ENCODE measurements at places on chromosomes 13 and 19.

- peak; percentile 74 for DNase-seq
Measured at GRCh38 chr19:18932216-18932841, 8.7 kb downstream of the HOMER3 start.

GRCh38 chr19:40691421-40692211 is 1.2 kb upstream of the NUMBL start:
- DNase-seq, result no peak

DNA sequence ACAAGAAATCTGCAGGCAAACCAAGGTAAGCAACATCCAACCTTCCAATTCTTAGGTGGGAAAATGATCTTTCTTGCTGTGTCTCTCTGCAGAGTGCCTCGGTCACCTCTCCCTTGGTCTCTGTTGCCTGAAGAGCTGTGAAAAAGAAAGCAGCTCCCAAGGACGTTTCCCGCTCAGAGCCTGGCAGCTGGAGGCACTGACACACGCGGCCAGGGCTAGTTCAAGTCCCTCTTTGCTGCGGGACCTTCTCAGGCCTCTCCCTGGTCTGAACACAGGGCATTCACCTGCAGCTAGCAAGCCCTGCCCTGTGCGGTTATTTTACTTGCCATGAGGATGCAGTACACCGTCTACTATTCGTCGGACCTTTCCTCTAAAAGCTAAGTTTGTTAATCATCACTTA is 3.8 kb downstream of the MED26 start:
- DNase-seq, result no peak

GRCh38 chr13:38385153-38385891 is 35.7 kb downstream of the UFM1 start:
- no peak for DNase-seq

- no peak for DNase-seq
Measured at GRCh38 chr13:74464670-74465069, 330.5 kb upstream of the KLF12 start.

DNA sequence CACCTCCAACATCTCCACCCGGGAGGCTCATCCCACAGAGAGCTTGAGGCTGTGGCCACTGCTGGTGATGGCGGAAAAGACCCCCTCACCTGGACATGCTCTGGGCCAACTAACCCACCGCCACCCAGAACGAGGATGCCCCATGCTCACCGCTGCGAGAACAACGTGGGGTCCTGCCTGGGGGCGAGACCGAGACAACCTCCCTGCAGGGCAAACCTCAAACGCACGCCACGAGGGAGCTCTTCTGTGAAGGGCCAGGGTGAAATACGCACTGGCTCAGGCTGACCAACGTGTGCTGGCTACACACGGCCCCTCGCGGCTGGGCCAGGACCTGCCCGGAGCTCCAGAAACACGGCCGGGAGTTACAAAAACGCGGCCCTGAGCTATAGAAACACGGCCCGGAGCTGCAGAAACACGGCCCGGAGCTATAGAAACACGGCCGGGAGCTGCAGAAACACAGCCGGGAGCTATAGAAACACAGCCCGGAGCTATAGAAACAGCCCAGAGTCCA is 19.0 kb upstream of the PLPP2 start:
- DNase-seq, result no peak

- no peak for DNase-seq
Measured at GRCh38 chr13:108272333-108272732, 2.8 kb downstream of the TNFSF13B start.

DNA sequence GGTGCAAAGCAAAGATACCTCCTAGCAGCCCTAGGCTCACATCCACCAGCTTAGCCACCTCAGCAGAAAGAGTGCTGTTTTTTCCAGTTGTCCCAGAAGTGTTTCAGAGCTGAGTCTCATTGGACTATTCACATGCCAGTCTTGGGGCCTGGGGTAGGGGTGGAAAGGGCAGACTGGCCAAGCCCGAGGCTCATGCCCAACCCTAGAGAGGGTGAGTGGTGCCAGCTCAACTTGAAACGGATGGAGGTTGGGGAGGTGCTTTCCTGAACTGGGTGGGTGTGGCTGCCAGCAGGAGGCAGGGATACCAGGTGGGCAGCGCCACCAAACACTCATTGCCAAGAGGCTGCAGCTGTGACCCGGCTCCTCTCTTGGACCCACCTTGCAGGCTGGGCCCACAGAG is 116.9 kb downstream of the DPF1 start:
- no peak for DNase-seq

DNA sequence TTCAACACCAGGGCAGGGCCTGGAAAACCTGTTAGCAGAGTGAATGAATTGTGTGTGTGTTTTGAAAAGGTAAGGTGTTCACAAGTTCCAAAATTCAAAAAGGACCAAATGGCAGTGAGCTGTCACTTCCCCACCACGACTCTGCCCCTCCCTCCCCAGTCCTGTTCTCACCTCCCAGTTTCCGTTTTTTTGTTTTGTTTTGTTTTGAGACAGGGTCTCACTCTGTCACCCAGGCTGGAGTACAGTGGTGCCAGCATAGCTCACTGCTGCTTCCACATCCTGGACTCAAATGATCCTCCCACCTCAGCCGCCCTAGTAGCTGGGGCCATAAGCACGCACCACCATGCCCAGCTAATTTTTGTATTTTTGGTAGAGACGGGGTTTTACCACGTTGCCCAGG is 20.3 kb upstream of the BCL3 start:
- no peak for DNase-seq

- DNase-seq, result no peak
Measured at GRCh38 chr13:31209172-31209840, 9.5 kb downstream of the B3GLCT start.

DNA sequence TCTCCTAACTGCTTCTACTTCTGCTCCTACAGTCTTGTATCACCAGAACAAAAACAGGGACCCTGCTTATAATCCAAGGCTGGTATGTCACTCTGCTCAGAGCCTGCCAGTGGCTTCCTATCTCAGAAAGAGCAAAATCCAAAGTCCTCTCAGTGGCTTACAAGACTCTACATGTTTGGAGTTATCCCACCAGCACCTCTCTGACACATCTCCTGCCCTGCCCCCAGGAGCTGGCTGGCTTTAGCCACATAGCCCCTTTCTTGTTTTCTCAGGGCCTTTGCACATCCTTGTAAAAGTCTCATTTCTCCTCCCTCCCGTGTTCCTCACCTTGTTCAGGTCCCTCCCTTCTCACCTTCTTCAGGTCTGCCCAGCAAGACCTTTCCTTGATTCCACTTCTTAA is 2.2 kb upstream of the KCTD12 start:
- no peak for DNase-seq

DNA sequence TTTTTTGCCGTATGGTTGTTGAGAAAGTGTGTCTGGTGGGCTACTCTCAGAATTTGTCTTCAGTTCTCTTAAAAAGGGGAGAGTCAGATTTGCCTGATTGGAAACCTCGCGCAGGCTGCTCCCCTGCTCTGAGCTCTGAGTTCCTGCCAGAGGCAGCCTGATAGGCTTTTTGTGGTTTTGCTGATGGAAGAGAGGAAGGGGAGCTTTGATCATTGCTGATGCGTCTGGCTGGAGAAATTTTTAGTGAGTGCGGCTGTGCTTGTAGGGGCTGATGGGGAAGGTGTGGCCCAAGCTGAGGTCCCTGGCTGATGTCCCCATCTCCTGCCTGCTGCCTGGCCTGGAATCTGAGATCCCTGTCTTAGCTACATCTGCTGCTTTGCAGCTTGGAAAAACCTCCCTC is 2.8 kb downstream of the CHST8 start:
- no peak for DNase-seq

GRCh38 chr13:79382545-79383275 is 23.3 kb downstream of the RBM26 start:
- DNase-seq, result no peak

GRCh38 chr19:49809160-49809940 is 3.7 kb downstream of the FUZ start:
- DNase-seq, result peak; percentile 44

GRCh38 chr19:18697680-18698079 is 14.2 kb downstream of the CRTC1 start:
- DNase-seq, result no peak

DNA sequence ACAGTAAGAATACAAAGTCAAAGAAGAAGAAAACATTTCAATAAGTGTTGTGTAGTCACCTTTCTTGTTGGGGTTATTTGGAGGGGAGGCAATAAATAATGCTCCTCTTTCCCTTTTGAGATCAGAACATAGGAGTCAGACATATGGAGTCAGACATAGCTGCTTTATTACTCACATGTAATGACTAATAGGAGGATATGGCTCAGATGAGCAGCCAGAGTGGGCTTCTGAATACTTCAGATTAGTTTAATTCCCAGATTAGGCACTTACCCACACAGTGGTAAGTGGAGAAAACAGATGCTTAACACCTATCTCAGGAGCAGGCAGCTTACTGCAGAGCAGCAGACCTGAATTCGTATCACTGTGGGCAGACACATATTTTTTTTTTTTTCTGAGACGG is 31.7 kb upstream of the C1QTNF9B start:
- DNase-seq, result no peak

GRCh38 chr19:46755853-46756543 is 9.7 kb upstream of the STRN4 start:
- DNase-seq, result no peak

DNA sequence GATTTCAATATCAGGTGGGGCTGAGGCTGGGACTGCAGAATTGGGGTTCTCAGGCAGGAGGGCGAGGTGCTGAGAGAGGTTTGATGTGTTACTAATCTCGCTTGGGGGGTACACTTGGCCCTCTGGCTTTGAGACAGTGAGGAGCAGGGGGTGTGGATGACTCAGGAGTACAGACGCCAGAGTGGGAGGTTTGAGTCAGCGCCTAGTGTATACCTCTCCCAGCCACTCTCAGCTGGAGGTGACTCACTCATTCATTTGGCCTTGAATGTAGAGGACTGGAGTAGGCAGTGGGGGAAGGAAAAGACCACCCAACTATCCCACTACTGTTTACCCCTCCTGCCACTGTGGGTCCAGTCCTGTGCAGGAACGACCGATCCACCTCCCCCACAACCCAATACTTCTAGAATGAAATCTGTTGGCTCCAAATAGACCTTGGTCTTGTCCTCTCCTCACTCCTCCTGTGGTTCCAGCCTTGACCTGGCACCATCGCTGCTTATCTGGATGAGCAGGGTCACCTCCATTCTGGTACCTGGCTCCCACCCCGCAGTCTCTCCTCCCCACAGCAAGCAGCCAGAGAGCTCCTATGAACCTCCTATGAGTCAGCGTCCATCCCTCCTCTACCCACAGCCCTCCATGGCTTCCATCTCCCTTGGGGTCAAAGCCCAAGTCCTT is 20.1 kb upstream of the ZNRF4 start:
- no peak for DNase-seq

DNA sequence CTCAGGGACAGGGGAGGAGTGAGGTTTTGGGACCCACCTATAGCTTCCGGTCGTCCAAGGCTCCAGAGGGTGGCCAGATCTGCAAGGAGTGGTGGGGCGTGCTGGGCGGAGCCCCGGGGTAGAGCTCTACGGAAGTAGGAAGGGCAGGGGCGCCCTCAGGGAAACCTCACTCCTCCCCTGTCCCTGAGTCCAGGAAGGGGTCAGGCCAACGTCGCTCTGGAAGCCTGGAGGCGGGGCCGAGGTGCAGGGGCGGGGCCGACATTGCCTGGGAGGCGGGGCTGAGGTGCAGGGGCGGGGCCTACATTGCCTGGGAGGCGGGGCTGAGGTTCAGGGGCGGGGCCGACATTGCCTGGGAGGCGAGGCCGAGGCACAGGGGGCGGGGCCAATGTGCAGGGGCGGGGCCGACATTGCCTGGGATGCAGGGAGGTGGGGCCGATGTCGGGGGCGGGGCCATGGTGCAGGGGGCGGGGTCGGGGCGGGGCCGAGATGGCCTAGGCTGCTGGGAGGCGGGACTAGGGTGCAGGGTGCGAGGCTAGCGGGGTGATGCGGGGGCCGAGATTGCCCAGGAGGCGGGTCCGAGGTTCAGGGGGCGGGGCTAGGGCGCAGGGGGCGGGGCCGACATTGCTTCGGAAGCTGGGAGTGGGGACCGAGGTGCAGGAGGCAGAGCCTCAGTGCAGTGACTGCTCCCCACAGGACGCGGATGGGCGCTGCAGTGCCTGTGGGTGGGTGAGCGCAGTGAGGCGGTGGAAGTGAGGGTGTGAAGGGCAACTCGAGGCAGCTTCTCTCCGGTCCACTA is 4.9 kb upstream of the PALM start:
- peak; percentile 33 for DNase-seq

DNA sequence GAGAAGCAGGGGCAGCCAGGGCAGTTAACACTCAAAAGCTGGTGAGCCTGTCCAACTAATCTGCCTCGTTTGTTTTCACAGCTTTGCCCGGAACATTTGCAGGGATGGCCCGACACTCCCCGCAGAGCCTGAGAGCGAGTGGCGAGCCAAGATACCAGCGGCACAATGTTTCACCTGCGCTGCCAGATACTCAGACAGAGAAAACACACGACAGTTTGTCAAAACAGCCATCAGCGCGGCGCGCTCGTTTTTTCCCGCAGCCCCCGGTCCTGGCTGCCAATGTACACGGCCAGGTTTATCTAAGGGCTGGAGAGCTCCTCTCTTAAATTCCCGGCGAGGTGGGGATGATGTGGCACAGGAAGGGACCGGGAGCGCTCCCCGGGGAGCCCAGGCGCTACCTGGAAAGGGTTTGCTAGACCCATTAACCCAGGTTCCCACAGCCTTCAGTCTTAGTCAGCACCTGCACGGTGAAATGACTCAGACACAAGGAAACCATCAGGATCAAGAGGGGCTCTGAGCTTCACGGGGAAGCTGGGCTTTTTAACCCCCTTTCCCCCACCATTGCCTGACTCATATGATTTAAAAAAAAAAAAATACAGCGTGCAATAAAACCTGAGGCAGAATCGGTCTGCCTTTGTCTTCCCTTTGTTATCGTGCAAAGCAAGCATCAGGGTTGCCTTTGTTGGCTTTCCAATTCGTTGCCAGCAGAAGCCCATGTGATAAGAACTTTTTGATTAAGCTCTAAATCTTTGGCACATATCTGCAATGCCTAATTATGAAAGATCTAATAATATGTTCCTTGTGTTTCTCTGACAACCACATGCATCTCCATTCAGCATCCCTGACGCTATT is 186.2 kb downstream of the EFNB2 start:
- DNase-seq, result no peak

DNA sequence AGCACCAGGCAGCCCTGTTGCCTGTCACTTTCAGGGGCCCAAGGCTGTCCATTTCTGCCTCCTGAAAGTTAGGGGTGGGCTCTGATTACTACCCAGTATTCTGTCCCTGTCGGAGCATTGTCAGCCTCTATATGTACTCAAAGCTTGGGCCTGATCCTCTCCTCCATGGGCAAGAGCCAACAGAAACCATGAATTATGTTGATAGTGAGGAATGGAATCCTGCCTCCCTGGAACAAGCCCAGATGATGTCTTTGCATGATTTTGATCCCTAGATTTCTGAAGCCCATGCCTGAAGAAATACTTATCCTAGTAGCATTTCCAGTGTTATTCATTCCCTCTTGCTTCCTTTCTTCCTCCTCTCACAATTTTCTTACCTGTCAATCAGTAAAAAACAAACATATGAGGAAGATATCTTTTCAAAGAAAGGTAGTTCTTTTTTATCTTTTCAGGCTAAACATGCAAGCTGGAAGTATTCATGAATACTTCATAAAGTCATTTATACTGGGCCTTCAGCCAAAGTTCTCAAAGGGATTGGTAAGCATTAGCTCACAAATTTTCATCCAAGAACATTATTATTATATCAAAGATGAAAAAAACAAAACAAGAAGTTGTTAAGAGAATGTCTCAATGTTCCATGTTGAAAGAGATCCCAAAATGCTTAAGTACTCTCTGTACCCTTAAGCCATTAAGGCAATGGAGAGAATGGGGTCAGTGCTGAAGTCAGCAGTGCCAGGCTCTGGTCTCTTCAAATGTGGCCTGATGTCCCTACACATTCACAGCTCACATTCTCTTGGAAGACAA is 171.7 kb downstream of the NHLRC3 start:
- DNase-seq, result no peak

Data from CD4-positive, alpha-beta T cell treated with Interleukin-15 for 4 hours (primary cell).